NCI-H2029 treated with DMSO at 0.1 percent for 48 hours (cell line): ENCODE measurements at places on chromosomes 6 and 20.
A peak's percentile ranks its signal among the peaks of the same experiment; 100 is the strongest.

GRCh38 chr6:33469661-33470060 is 15.3 kb downstream of the ZBTB9 start:
- DNase-seq, result no peak

GRCh38 chr6:12602951-12603672 is 113.5 kb upstream of the PHACTR1 start:
- peak; percentile 47 for DNase-seq

DNA sequence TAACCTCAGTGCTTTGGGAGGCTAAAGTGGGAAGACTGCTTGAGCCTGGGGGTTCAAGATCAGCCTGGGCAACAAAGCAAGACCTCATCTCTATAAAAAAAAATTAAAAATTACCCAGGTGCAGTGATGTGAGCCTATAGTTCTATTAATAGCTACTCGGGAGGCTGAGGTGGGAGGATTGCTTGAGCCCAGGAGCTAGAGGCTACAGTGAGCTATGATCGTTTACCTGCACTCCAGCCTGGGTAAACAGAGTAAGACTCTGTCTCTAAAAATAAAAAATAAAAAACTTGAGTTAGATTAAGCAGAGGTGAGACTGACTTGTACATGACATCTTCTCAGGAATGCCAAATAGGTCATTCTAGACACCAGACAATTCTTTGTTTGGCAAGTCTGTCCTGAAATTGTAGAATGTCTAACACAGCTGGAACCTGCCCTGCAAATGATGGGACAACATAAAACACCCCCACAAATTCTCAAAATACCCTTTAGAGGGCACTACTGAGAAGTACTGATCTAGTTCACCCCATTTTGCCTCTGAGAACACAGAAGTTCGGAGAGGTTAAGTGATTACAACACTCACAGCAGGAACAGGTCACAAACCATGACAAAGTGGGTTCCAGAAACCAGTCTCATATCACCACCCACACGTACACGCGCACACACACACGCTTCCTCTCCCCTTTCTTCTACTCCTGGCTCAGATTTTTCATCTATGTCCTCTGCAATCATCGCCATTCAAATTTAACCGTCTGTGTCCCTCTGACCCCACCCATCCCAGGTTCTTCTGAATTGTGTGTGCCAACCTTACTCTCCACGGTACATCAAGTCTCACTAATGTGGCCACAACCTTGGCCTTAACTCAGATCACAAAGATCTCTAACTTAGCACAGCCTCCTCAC is 38.3 kb downstream of the ARHGAP18 start:
- DNase-seq, result no peak

DNA sequence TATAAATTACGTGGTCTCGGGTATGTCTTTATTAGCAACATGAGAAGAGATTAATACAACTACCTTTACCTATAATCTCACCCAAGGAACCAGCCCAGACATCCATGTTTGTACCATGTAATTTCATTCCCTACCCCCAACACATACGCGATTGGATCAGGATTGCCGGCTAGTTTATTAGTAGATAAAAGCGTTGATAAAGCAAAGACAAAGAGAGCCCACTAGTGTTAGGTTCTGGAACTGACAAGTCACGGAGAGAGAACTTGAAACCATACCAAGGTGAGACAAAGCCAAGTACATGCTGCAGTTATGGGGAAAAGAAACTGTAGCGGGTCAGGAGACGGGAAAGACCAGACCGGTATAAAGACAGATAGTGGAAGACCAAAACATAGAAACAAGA is 37.4 kb upstream of the FAM135A start:
- no peak for DNase-seq

DNA sequence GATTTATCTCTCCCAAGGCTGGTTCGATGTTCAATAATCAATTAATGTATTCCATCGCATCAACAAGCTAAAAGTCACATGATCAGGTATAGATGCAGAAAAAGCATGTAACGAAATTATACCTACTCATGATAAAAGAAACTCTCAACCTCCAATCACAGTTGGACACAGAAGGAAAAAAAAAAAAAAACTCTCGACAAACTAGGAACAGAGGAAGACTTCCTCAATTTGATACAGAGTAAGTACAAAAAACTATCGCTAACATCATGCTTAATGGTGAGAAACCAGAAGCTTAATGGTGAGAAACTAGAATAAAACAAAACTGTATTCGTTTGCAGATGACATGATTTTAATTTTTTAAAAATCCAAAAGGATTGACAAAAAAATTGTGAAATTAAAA is 62.0 kb upstream of the SMIM29 start:
- no peak for DNase-seq

GRCh38 chr20:63414720-63415430 is 53.7 kb upstream of the CHRNA4 start:
- no peak for DNase-seq

- no peak for DNase-seq
These were observed 2.0 kb upstream of the ZNFX1 start for GRCh38 chr20:49279677-49280462.

- DNase-seq, result no peak
These were observed 27.7 kb downstream of the ADGRF1 start for GRCh38 chr6:47014401-47014800.

- DNase-seq, result no peak
These were observed 2.0 kb downstream of the ACSS1 start for GRCh38 chr20:25055711-25056495.

GRCh38 chr6:23370051-23370450 is 756.0 kb upstream of the NRSN1 start:
- no peak for DNase-seq

DNA sequence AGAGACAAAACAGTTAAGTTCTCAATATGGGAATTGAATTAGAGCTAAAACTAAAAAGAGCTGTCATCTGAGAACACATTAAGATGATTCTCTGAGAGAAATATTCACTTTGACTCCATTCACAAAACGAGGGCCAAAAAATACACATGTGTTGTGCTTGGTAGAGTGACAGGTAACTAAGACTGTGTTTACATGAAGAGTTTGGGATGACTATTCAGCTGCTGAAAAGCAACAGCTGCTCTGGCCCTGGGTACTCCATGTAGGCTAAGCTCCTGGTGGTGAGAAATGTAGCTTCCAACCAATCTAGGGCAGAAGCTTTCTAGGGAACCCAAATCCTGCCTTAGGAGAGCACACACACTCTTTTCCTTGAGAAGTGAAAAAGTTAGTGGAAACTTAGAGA is 184.5 kb downstream of the COL21A1 start:
- no peak for DNase-seq

DNA sequence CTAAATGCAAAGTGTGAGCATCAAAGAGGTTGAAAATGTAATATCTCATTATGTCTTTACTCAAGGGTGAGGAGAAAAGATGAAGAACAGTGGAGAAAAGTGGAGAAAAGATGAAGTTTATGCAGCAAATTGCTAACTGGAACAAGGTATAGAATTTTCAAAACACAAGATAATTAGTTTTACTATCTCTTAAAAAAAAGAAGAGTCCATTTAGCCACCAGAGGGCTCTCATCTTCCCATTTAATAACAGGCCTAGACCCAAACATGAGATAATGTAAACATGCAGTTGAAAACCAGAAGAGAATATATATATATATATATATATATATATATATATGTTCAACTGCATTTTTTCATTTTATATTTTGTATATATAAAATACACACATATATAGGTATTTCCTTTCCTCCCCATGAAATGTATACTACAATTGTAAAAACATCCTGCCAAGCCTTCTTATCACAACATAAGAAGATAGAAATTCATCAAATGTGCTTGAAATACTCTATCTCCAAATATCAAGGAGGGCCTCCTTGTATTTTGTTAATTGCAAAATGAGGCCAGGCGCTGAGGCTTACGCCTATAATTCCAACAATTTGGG is 78.4 kb downstream of the ADTRP start:
- peak; percentile 75 for DNase-seq

DNA sequence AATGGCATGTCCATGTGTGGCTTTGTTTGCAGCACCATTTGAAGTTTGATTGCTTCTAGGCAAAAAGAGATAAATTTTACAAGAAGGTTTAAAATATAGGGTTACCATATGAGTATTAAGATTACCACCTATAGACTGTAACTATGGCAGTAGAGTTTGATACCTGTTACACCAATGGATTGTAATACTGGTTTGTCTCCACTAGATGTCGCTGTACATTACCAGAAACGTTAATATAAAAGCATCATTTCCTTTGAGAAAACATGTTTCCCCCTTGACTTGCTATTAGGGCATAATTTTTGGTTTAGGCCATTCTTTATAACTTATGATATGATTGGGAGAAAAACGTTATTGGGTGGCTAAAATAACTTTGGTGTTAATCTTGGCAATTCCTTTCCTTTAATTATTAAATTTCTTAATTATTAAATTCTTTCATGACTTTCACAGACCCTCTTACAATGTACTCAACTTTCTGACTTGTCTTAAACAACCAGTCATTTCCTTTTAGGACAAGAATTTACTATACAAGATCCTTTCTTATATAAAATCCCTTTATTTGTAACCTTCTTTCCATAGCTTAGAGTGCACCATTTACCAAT is 42.8 kb downstream of the HLA-DPB1 start:
- DNase-seq, result peak; percentile 51

DNA sequence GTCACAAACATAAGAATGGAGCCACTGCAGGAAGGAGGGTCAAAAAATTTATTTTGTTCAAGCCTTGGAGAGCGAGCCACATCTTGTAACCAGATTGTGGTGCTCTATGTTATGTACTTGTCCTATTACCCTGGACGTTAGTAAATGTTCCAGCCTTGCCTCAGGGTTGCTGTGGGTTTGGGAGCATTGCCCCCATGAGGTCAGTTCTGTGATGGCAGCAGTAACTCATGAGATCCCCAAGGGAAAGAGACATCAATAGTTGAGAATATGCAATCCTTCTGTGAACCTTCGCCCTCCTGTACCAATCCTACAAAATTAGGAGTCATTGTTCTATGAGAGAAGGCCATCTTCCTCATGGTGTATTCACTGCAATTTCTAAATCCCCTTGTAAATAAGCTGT is 16.4 kb upstream of the CFAP206 start:
- DNase-seq, result peak; percentile 8

DNA sequence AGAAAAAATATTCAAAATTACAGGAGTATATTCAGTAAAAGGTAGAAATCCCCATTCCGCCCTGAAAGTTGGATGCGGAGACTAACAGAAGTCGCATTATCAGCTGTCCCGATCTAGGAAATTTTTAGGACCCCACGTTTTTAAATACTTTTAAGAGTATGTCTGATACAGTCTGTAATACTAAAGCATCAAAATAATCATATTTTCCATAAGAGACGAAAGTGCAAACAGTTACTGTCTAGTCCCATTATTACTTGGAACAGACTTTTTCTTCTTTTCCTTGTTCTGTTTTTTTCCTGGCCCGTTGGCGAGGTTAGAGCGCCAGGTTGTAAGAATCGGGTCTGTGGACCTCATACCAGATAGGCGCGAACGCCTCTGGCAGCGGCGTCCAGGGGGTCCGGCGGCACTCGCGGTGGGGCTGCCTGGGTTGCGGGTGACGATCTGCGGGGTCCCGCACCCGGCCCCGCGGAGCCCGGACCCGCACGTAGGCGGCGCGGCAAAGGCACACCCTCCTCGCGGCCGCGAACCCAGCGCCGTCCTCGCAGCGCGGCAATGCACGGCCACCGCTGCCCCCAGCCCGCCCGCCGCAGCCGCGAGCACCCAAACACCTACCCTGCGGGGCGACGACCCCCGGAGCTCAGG is 460 bp downstream of the PLAGL1 start:
- no peak for DNase-seq

- no peak for DNase-seq
These were observed 172.1 kb downstream of the PRL start for GRCh38 chr6:22124756-22125155.

DNA sequence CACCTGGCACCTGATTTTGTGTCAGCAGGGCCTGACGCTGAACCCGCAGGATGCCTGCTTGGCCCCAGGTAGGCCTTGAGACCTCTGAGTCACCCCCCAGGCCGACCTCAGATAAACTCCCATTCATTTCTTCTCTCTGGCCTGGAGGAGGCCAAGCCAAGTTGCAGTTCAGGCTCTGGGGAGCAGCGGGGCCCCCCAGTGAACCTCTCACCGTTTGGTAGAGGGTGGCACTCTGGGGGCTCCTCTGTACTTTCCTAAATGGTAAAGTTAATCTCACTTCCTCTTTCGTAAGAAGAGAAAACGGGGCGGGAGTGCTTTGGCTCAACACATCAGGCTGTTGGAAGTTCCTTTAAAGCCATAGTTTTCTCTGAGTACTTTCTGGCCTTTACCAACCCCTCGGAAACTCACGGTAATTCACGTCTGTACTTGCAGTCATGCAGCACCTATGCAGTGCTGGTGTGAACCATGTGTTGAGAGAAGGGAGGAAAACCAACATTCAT is 2.8 kb downstream of the SIRPA start:
- DNase-seq, result no peak

DNA sequence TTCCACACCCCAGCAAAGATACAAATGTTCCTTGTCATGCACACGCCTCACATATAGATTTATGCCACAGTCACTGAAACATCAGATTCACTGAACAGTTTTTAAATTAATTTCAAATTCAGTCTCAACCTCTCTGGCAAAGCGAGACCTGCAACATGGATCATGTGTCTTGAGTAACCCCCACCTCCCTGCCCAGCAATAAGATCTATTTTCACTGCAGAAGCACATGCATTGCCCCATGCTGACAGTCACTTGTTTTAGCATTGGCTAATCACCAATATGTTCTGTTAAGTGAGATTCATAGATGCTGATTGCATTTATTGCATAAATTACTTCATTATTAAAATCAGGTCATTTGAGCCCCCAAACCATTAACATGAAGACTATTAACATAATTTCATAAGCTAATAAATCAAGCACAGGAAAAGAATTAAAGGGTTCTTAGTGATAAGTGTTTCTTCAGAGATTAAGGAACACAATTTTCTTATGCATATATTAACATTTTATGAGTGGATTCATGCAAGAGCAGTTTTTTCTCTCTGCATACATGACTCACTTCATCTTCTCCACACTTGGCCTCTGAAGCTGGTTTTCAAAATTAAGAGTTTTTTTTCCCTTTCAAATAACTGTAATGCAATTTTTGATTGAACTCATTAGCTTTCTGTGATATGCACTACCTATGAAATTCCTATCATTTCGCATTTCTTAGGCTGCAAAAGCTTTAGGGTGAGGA is 173.2 kb upstream of the SOX4 start:
- DNase-seq, result no peak

DNA sequence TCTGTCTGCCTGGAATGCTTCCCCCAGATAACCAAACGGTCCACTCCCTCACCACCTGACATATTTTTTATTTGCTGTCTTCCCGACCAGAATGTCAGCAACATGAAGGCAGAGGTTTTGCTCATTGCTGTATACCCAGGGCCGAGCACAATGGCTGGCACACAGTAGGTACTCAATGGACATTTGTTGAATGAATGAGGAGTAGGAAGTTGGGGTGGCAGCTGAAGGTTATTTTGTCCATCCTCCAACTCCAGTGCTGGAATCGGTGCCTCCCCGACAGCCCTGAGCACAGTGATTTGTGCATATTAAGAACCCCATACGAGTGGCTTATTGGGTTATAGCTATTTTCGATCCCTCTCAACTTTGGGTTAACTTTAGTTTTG is 10.3 kb downstream of the DUSP15 start:
- no peak for DNase-seq
